Hypothalamus (tissue), 51 donors: ENCODE measurements at places on chromosomes 6 and 20.

DNA sequence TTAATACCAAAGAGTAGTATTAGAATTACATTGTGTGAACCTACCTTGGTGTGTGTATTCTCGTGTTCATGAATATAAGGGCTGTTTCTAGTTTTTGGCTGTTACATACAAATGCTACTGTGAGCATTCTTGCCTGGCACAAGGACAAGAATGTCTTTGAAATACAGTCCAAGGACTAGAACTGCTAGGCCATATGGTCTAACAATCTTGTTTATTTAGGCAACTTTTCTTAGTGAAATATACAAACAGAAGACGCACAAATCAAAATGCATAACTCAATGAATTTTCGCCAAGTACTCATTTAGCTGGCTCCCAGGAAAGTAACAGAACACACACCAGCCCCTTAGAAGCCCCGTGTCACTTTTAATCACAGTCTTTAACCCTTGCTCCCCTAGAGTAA, 28.5 kb downstream of the KDM1B start:
- no peak for DNase-seq

DNA sequence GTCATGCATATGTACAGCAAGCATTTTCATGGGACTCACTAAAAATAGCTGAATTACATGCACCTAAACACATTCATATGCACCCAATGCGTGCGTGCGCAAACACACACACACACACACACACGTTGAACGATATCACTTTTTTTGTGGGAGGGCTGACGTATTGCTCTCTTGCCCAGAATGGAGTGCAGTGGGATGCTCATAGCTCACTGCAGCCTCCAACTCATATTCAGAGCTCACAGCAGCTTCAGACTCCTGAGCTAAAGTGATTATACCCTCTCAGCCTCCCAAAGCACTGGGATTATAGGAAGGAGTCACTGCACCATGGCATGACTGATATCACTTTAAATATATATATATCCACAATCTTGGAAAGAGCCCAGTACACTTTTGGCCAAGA, 620.4 kb upstream of the MANEA start:
- DNase-seq = no peak

DNA sequence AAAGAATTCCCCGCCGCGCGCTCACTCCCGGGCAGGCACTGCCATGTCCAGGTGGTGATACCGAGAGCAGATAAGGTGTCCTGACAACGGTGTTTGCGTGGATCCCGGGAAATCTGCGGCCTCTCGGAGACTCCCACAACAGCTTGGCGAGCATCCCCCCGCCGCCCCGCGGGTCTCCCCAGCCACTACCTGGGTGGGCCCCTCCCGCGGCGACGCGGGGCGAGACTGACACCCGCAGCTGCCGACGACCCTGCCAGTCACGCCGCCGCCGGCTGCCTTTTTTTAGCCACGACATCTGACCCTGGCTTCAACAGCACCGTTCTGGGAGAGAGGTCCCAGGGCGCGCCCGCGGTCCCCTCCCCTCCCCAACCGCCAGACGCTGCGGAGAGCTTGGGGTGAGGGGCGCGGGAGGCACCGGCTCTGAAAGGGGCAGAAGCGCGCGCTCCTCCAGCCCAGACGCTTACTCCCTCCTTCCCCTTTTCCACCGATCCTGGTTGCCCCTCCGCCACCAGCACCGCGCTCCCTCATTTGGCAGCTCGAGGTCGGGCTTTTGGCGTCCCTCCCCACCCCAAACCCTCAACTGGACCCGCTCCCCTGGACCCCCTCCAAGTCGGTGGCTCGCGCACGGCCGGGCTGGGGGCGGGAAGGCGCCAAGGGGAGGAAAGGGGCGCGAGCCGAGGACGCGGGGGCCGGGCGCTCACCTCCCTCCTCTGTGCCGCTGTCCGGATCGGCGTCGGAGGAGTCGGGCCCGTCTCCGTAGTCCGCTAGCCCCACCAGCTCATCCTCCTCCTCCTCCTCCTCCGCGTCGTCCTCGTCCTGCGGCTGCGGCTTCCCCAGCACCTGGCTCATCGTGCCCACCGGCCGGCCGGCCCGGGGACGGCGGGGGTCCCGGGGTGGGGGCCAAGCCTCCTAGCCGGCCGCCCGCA, 665 bp downstream of the RRAGD start:
- DNase-seq = no peak

GRCh38 chr20:57682184-57683101, 27.4 kb downstream of the PMEPA1 start:
- DNase-seq = no peak

GRCh38 chr20:18287546-18287914, 797 bp upstream of the ZNF133 start:
- DNase-seq = no peak

DNA sequence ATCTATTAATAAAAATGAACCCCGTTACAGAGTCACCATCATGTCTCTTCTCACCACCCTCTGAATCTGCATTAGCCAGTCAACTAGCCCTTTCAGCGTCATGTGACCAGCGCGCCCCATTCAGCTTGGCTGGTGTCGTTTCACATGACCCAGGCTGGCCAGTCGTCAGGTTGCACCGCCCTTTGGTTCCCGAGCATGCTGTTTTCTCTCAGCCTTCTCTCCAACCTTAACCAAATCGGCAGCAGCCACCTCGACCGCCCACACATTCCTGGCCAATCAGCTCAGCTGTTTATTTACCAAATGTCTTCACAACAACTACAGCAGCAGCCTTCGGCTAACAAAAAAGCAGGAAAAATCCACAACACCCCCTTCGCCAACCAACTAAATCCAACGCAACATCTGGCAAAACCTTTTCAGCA, 5.6 kb downstream of the SRSF3 start:
- DNase-seq = no peak

DNA sequence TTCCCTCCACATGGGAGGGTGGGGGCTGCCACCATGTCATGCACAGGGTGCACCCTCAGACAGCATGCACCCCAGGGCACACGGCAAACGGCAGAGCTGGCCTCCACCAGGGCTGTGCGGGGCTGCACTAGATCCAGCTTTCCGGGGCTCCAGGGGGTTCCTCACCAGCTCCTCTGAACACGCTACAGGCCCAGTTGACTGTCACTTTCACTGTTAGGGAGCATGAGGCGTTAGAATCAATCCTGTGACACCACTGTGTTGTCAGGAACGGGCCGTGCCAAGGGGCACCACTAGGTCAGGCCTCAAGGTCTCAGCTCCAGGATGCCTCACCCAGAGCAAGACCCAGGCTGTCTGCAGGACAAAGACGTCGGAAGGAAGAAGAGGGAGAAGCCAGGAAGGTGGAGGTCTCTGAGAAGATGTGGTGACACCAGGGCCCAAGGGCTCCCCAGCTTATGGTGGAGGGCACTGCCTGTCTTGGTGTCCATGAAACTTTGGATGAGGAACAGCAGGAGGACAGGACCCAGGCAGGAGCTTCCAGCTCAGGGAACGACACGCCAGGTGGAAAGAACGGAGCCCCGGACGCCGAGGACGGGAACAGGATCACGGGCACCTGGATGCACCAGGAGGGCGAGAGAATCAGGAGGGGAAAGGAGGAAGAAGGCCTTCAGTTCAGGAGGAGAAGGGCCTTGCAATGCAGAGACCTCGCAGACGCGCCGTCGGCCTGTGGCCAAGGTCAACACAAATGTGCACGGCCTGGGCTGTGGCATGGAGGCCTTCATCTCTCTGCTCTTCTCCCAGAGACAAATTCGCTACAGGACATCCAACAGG, 49.5 kb downstream of the YTHDF1 start:
- DNase-seq = no peak

DNA sequence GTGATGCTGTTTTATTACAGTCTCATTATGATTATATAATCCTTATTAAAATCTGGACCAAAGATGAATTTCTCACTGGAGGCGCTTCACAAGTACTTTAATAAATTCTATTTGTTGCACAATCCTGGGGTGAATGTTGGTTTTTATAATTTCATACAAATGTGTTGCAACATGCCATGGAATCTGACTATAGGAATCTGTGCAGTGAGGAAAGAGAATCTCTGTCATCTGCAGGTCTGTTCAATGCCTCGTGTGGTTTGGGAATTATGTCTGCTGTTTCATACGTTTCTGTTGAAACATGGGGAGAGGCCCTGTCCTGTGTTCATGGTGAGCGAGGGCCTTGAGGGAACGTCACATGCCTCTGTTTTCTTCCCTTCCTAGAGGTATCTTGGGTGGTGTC, 277.3 kb downstream of the CDH4 start:
- DNase-seq = no peak

DNA sequence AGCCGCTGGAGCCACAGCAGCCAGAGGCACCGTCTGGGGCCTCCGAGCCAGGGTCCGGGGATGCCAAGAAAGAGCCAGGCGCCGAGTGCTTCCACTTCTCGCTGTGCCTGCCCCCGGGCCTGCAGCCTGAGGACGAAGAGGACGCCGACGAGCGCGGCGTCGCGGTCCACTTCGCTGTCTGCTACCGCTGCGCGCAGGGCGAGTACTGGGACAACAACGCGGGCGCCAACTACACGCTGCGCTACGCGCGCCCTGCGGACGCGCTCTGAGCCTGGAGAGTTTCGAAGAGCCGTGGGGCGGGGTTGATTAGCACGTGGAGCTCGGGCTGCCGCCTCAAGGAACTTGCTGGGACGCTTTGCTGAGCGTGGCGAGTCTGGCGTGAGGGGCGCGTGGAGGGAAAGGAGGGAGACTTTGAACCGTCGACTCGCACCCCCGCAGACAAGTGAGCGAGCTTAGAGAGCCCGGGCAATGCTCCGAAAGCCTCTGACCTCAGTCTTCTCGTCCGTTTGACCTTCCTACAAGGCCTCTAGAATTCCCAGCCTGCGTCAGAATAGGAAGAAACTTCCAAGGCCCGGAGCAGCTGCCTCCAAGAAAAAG, 1.3 kb downstream of the PPP1R3G start:
- DNase-seq = no peak

DNA sequence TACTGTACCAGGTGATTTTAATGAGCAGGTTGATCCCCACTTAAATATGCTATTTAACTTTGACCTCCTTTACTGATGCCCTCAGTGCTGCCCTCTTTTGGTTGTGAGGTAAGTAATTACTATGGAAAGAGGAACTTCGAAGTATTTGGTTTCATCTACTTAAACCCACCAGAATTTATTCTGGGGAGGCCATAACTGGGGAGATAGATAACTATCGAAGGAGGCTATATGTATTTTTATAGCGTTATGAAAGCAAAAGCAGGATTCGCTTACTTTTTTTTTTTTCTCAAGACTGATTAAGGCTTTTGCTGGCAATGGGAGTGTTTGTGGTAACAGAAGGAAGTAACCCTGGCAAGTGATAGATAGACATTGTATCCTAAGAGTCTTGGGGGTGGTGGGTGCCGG, 168.9 kb upstream of the CENPW start:
- DNase-seq = no peak
